ENCODE measurements at places on chromosomes 1 and 21.
A peak's percentile ranks its signal among the peaks of the same experiment; 100 is the strongest.

DNA sequence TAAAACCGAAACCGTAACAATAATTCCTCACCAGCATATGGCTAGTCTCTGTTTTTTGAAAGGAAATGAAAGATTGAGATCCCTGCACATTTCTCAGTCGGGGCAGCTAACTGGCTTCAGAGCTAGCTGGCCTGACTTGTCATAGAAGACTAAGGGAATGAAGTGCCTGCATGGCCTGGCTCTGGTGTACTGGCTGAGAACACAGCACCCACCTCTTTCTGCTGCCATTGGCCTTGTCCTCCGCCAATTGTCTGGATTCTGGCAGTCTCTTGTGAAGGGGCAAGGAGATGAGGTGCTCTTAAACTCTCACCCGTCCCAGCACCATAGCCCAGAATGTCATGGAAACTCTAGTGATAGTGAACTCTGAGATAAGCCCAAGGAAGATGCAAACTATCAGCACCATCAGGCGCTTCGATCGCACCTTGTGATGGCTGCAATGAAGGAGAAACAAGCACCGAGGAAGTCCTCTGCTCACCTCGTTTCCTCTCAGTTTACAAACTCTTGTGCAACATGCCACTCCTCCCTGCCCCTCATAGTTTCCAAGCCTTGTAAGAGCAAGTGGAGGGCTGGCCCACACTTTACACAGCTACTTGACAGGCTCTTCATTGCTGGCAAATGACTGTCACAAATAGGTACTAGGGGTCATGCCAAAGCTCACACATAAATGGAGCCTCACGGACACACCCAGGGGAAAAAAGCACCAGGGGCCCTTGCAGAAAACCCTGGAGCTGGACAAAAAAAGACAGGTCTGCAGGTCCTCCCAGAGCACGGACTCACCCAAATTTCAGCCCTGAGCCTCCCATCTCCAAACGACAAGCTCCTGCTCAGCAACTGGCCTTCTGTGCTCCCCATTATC is 16.4 kb downstream of the INPP5B start:
- DNase-seq: peak; percentile 55

DNA sequence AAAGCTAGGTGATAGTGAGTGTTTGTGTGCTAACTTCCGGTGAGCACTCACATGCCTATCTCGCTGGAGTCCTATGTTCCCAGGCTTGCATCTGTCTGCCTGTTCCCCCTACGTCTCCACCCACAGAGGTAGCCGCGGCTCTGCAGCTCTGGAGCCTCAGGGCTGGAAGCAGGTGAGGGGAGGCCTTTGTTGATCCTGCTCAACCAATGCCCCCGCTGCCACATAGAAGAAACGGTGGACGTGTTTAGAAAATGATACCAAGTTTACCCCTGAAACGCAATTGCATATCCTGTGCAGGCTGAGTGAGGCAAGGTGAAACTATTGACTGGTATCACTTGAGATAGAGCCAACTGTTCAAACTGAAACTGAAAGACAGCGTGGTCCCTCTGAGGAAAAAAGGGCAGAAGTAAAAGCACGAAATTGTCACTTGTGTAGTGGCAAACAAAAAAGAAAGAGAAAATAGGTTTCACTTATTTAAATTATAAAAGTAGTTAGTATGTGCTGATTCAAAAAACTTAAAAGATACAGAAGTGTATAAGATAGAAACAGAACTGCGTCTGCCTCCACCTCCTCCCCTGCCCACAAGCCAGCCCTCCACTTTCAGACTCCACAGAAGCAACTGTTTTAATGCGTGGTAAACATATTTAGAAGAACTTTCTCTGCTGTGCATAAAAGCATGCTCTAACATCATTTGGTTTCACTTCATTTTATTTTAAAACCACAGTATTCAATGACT is 38.6 kb upstream of the ETS2 start:
- DNase-seq: peak; percentile 72

DNA sequence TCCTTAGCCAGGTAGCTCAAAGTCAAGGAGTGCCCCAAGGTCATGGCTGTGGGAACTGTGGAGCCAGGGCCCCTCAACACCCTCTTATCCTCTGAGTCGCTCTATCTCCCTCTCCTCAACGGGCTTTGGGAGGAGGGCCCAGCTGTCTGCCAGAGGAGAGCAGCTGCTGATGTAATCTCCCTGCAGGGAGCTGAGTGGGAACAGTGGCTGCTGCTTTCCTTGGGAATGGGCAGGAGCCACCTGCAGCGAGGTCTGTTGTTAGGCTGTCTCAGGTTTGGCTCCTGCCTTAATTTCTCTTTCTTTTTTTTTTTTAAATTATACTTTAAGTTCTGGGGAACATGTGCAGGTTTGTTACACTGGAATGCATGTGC is 58.8 kb upstream of the MAP1LC3C start:
- DNase-seq: no peak

GRCh38 chr1:232534552-232535517 is 95.1 kb downstream of the SIPA1L2 start:
- DNase-seq: no peak

DNA sequence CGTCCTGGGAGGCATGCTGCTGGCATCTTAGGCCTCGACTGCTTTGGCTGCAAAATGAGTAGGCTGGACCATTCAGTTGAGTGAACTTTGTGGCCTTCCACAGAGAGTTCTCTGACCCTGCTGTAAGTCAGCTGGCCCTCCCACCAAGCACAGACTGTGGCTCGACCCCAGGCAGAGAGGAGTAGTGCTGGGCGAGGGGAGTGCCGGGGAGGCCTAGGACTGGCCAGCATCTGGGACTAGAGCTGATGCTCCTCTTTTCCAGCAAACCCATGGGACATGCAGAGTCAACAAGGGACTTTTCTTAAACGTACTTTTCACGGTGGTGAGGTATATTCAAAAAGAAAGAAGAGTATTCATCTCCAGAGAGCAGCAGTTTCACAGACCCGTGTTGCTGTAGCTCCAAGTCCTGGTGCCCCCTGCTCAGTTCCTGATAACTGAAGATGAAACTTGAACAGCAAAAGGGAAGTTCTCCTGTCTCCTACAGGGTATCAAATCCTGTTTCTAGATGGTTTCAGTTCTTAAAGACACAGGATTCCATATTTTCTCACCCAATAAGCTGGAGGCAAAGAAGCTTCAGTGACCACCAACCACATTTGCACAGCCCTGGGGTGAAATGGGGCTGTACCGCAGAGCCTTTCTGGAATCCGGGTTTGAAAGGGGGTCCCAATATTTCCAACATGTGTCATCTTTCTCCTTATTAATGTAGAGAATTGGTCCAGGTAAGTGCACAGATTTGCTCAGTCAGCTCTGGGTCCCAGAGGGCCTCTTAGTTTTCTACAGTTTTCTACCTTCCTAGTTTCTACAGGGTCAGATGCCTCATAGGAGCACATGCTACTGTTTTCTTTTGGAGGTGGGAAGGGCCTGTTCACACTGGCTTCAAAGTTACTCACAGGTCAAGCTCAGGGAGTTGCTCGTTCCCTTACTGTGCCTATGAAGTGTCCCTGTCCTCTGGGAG is 20.9 kb downstream of the BATF3 start:
- DNase-seq: peak; percentile 58

Measured in stimulated activated CD4-positive, alpha-beta T cell treated with anti-CD3 and anti-CD28 coated beads, Interleukin-1b, Interleukin-23, amount 100 ng/mL, for 48 hours (primary cell).